Vein endothelial cell (primary cell): ENCODE measurements at places on chromosomes 12 and 14. TPM values are rescaled to one million over a fixed set of nuclear protein-coding genes. Genes with fewer than 3 reads are reported as not detected.

Gene KLRF2
- not detected in 2 replicates for total RNA-seq

Gene AMIGO2
- total RNA-seq: 6.9 and 8.1 TPM in 2 replicates

Gene RTL1
- not detected in 2 replicates for total RNA-seq

Gene CCDC175
- not detected in 2 replicates for total RNA-seq

Gene RNF212B
- total RNA-seq: not detected in 2 replicates
